ENCODE measurements at places on chromosomes 2 and 18.

- no peak for DNase-seq
These were observed 86.0 kb downstream of the ABCA12 start for GRCh38 chr2:215052404-215052803.

DNA sequence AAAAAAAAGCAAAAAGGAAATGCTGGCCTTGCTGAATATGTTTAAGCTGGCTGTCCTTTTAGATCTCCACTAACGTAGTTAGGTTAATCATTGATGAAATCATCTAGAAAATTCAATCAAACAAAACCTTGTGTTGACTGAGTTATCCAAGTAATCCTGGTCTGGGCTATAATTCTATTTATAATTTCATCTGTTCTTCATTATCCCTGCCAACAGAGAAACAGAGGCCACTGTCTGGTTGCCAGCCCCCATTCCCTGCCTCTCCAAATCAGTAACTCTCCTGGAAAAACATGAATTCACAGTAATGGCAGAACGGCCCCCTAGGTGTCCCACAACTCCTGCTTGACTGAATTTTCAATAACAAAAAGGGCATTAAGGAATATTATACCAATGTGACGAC, 24.6 kb downstream of the DOCK10 start:
- no peak for DNase-seq

DNA sequence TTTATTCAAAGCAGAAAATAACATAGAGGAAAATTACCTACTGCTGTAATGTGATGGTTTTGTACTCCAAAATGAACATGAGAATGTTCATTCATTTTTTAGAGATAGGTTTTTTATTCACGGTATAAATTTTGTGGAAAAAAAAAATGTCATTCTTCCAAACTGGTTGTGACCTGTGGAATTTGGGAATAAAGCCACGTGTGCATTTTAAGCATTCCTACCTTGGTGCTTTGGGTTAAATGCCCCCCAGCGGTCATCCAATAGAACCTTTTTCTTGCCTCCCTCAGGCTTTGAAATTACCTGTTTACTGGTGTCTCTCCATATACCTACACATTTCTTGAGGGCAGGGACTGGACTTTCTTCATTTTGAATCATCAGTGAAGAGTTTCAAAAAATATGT, 740.7 kb downstream of the DPP10 start:
- DNase-seq = no peak

DNA sequence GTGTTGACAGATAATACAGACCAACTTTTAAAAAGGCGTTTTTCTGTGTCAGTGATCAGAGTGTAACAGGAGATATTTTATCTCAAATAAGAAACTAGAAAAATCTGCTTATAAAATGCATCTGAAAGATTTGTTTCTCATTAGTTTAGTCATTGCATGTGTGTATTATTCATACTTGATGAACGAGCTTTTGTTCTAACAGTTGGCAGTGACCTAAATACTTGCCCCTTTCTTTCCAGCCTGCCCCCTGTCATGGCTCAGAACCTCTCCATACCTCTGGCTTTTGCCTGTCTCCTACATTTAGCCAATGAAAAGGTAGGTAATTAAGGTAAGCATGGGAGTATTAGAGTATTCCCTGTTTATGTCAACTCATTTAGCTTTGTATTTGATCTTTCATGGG, 33.6 kb downstream of the NCAPH start:
- no peak for DNase-seq

GRCh38 chr2:230498506-230499107, 82.6 kb downstream of the SP100 start:
- no peak for DNase-seq

DNA sequence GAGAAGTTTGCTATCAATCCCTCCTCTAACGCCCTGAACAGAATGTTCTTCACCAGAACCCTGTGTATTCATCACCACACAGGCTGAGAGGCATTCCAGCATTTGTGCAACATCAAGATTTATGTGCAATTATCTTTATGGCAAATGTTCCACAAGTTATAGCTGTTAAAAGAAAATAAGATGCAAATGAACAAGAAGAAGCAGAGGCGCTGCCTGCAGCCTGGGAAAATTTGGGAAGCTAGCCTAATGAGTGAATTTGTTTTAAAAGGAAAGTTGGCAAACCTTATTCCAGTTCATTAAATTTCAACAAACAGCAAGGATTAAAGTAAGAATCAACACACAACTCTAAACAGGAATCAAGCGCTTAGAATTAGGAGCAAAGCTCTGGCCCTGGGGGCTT, 5.3 kb downstream of the TPO start:
- no peak for DNase-seq

DNA sequence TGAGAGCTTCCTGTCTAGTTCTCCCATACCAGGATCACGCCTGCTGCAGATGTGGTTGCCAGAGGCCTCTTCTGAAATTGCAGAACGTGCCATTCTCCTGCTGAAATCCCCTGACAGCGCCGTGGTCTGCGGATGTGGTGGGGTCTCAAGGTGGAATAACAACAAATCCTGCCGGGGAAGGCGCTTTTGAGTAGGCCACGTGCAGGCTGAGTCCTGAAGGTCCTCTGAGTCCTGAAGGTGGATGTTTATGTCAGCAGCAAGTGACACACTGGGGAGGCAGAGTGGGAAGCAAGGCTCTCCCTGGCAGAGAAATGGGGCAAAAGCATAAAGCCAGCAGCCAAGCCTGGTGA, 241.4 kb downstream of the MYCN start:
- no peak for DNase-seq

DNA sequence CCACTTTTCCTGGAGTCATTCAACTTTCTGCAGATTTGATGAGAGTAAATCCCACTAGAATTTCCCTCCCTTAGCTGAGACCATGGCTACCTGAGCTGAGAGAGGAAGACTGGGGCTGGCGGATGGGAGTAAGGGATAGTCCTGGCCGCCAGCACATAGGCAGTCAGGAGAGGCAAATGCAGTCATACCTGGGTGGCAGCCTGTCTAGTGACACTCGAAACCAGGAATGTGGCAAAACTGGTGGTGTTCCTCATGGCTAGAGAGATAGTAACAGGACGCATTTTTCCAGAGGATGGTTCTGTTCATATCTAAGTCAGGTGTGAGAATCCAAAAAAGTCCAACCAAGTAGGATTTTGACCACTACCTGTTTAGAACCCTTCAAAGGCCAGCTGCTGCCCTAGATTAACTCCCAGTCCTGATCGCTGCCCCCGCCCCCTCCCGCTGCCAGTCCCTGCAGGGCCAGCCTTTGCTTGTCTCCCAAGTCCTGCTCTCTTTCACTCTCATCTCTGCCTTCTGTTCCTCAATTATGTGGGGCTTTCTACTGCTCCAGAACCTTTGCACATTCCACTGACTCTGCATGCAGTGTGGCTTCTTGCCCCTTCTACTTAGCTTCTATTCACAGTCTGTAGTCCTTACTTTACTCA, 17.4 kb upstream of the SCG2 start:
- no peak for DNase-seq

DNA sequence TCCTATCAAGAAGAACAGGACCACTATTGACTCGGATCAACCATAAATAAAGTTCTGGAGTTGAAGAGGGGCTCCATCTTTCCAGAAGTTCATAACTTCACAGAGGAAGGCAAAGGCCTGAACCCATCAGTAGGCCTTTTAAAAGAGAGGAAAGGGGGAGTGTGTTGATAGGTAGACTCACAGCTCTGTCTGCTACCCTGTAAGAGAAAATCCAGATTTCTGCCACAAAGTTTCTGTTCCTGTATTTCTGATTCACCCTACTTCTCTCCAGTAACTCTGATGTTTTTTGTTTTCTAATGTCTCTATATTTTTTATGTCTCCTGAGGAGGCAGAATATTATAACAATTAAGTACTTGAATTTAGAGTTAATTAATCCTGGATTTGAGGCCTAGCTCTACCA, 564.0 kb downstream of the TNS1 start:
- DNase-seq = no peak

- DNase-seq = no peak
These were observed 315.6 kb upstream of the SALL3 start for GRCh38 chr18:78664048-78664447.

GRCh38 chr2:6574121-6574520, 291.6 kb downstream of the CMPK2 start:
- no peak for DNase-seq

DNA sequence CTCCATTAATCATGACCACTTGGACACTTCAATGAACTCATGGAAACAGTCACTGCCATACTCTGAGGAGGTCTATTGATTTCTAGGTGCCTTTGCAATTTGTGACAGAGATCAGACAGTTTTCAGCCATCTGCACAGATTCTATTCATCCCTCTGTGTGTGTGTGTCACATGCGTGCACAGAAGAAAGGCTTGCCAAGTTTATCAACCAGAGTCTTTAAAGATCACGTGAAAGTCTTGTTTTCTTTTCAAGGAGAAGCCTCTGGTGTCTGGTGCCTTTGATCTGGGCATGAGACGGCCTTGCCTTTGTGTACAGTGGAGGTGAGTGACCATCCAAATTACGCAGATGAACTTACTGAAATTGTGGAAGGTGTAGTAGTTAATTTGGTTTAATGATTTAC, 164.2 kb downstream of the VAPA start:
- no peak for DNase-seq

DNA sequence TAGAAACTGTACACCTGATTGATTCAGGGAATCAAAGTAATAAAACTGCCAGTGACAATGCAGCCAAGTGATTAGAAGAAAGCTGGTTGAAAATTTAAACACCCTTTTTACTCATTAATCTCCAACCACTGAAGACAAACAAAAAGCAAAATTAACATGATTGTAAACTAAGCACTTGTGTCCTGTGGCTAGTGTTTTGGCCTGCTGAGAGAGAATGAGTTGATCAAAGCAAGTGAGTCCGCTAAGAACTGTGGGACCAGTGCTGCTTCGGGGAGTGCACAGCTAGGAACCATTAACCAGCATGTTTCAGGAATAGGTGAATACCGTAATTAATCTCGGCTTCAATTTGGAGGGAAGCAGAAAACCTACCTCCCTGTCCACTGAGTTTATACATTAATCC, 13.6 kb upstream of the PAPOLG start:
- no peak for DNase-seq

DNA sequence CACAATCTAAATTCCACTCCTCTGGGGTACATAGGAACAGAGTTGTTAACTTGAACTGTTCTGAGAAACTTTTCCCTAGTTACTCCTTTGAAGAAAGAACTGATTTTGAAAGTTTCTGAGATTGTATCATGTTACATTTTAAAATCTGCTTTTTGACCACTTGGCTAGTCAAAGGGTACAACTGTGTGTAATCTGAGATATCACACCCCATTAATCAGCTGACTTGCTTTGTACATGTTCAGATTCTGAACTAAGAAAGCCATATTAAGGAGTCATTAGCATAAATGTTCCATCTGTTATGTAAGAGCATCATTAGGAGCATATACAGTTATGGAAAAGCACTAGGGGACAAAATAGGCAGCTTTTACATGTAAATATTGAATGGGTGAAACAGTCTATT, 3.8 kb upstream of the WDR35 start:
- no peak for DNase-seq

GRCh38 chr2:96024336-96025193, 10.2 kb downstream of the GPAT2 start:
- DNase-seq = no peak

DNA sequence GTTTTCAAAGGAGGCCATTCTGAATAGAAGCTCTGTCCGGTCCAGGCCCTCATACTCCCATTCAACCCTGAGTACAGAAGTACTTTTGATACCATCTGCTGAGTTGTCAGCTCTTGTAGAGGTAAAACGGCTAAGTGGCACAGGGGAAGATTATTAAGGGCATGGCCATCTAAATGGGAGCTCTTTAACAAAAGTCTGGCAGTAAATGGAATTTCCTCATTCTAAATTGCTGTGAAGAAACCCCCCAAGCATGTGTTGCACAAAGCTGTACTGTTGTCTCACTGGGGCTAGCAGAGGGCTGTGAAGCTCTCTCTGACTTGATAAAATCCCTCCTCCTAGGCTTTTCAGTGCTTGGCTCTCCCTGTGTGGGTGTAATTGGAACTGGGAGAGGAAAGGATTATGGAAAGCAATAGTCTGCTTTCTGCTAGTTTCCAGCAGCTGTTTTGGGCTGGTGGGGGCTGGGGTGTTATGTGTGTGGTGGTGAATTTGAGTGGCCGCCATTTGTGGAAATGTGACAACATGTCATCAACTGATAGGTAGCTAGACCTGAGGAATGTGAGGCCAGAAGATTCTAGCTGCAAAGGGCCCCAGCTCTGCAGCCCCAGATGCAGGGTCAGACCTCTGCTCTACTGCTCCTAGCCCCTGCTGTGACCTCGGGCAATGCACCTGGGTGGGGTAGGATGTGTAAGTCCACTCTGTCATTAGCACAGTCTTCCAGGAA, 65.1 kb downstream of the MAP4K4 start:
- peak; percentile 38 for DNase-seq

DNA sequence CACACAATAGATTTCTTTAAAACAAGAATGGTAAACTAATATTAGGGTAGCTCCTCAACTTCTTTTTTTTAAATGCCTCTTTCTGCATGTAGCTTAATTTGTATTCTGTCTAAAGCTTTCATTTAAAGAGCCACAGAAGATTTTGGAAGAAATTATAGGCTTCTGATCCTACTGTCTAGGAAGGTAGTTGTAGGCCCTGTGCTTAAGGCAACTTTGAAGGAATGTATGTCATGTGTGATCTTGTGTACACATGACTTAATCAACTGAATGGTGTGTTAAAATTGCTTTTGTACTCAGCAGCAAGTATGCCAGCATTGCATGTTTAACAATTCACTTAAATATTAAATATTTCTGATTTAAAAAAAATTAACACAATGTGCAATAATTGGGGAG, 51.5 kb upstream of the LYPD6 start:
- no peak for DNase-seq

- DNase-seq = no peak
These were observed 20.8 kb upstream of the KCNK3 start for GRCh38 chr2:26671691-26672090.

DNA sequence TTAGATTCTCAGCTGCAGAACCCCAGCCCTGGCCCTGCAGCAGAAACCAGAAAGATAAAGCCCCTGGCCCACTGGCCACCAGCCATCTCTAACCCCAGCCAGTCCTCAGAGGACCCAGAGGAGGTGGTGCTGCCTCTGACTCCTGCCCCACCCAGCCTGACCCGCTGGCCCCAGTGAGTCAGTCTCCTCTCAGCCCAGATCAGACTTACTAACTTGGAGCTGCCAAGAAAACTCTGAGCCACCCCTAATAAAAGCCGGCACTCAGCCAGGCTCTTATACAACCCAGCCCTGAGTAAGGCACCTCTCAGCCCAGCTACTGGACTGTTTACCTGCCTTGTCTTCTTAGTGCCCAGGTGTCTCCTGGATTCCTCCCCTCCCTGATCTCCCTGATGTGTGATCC, 2.0 kb downstream of the SLC14A2 start:
- no peak for DNase-seq

DNA sequence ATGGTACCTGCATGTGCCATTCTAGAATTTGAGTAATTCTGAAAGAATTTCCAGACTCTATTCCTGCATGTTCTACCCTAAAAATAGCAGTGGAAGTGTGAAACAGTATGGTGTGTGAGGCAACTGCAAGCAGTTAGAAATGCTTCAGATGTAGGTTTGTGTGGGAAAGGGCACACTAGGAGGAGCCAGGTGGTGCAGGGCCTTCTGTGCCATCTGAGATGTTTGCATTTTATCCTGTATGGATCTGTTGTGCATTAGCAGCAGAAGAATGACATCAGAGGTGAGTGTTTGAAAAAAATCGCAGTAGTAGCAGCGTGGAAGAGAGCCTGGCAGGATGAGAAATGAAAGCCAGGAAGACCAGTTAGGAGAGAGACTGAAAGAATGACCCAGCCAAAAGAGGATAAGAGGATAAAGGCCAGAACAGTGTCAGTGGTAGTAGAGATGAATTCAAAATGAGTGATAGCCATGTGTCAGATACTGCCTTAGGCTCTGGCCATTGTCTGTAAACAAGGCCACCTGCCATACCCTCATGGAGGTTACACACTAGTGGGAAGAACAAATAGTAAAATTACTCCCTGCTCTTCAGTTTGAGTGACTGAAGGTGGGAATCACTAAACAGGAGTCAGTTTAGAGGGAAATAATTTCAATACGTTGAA, 142.2 kb downstream of the PKP4 start:
- DNase-seq = no peak
